Activated naive CD8-positive, alpha-beta T cell treated with anti-CD3 and anti-CD28 coated beads, Interleukin-2, amount 10 ng/mL, durations not matched to agents 7 days and 5 days (primary cell): ENCODE measurements at places on chromosomes 6 and 20. TPM values are rescaled to one million over a fixed set of nuclear protein-coding genes. Genes with fewer than 3 reads are reported as not detected.

LINC00237 gene
- total RNA-seq, result 0.33 TPM

TCP11 gene
- total RNA-seq, result not detected

BLCAP gene
- 51.0 TPM for total RNA-seq

RARS2 gene
- 25.4 TPM for total RNA-seq

HLA-DRB1 gene
- total RNA-seq, result 12.1 TPM

TTK gene
- 25.7 TPM for total RNA-seq

ILRUN gene
- 73.8 TPM for total RNA-seq

KIAA1755 gene
- not detected for total RNA-seq

ANGPT4 gene
- not detected for total RNA-seq

ELOVL2 gene
- total RNA-seq, result not detected

BANF2 gene
- not detected for total RNA-seq
